ENCODE measurements at places on chromosomes 3 and 15.

DNA sequence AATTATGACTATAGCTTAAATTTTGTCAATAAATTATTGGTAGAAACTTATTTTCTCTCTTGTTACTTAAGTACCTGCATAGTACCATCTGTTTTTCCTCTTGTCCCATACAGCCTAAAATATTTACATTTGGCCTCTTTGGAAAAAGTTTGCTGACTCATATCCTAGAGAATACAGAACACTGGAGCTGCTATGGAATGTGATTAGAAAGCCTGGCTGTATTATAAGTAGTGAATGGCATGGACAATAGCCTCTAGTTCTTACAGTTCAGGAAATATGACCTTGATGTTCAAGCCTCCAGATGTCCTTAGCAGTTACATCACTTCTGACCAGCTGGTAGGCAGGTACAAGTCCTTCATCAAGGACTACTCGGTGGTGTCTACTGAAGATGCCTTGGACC lies 28.3 kb downstream of the ST8SIA2 start:
- no peak for DNase-seq

GRCh38 chr15:32651229-32651837 lies 9.8 kb downstream of the SCG5 start:
- DNase-seq: no peak

DNA sequence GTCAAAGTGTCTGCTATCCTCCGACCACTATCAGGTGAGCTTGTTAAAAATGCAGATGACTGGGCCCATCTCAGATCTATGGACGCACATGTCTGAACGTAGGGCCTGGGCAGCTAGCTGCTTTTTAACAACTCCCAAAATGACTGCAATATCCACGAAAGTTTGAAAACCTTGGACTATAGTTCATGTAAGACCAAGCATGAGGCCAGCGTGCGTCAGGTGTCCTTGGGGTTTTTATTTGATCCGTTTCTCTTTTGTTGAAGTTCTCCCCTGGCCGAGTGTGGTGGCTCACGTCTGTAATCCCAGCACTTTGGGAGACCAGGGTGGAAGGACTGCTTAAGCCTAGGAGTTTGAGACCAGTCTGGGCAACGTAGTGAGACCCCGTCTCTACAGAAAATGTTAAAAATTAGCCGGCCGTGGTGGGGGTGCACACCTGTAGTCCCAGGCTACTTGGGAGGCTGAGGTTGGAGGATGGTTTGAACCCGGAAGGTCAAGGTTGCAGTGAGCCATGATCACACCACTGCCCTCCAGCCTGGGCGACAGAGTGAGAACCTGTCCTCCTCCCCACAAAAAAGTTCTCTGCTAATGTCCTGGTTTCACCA lies 9.5 kb downstream of the SLC51A start:
- DNase-seq: no peak

GRCh38 chr3:41216993-41217392 lies 17.7 kb downstream of the CTNNB1 start:
- no peak for DNase-seq

- no peak for DNase-seq
Observed at GRCh38 chr3:38141952-38142273, 3.5 kb downstream of the MYD88 start.

DNA sequence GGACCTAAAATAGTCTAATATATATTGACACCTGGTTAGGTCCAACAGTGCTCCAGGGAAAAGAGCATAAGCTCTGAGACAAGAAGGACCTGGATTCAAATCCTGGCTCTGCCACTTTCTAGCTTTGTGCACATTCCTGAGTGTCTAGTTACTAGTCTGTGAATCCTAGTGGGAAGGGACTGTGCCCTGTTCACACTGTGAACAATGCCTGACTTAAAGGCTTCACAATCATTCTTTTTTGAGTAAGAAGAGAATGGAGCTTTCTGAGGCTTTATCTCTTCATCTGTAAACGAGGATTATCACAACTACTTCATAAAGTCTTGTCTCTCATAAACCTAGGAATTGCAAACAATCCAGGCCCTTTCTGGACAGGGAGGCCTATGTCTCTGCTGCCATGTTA lies 235.9 kb downstream of the SOX2 start:
- no peak for DNase-seq

- DNase-seq: peak; percentile 20
Observed at GRCh38 chr3:112984485-112984884, 6.3 kb upstream of the GTPBP8 start.

DNA sequence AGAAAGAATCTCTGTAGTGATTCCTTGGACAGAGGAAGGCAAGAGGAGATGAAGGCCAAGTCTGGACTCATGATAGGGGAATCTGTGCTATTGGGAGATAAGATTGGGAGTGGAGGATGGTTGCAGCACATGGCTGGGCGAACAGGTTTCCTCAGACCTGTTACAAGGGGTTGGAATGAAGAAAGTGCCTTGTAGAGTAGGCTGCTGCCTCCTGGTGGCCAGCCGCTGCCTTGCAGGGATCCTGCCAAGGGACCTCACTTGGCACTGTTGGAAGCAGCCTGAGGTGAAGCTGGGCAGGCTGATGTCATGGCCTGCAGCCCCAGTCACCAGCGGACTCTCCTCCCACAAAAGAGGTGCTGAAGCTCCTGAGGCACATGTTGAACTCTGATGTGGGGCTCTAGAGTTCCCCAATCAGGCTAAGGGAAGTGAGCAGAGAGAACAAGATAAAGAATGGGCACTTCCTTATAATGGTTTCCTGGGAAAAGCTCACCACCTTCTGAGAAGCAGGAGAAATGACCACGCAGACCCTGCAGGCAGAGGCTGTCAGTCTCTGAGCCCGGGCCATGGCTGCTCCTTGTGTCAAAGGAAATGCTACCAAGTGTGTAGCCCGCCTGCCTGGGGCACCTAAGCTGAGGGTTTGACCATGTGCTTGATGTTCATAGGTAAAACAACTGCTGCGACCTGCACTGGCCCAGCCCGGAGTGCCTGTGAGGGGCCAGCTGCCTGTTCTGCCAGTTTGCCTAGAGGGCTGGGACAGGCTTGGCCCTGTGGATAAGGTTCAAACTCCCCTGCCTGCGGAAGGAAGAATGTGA lies 1.6 kb upstream of the TEX264 start:
- peak; percentile 66 for DNase-seq

- DNase-seq: no peak
Observed at GRCh38 chr3:45574067-45574494, 20.5 kb upstream of the LIMD1 start.

DNA sequence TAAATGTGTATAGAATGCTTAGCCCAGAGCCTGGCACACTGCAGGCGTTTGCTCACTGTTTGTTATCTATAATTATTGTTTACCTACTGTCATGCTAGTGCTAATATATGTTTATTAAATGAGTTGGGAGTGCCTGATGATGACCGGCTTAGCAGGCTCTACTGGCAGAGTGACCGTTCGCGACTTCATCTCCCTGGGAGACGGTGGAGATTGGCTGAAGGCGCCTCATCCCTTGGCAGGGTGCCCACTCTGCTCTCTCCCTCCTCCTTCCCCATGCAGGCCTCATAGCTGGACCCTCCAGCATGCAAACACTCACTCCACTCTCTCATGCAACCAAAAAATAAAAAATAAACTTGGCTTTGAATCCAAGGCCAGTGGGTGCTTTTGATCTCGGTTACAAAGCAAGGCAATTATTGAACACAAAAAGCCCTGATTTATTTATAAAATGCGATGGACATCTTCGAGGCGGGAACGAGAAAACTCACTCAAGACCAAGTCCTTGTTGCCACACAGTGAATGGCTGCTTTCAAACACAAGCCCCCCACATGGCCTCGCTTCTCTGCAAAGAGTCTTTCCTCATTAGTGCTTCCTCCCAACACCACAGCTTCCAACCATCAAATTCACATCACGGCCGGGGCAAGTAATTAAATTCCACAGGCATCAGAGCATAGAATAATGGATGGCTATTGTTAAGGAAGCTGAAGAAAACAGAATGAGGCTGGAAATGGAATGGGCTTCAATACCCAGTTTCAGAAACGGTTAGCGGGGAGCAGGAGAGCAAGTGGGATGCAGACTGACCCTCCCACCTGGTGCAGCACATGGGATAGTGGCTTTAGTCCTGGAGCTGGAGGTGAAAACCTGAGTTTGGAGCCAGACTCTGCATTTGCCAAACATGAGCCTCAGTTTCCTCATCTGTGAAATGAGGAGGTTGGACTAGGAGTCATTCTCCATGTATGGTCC lies 135.7 kb upstream of the RAD18 start:
- no peak for DNase-seq

DNA sequence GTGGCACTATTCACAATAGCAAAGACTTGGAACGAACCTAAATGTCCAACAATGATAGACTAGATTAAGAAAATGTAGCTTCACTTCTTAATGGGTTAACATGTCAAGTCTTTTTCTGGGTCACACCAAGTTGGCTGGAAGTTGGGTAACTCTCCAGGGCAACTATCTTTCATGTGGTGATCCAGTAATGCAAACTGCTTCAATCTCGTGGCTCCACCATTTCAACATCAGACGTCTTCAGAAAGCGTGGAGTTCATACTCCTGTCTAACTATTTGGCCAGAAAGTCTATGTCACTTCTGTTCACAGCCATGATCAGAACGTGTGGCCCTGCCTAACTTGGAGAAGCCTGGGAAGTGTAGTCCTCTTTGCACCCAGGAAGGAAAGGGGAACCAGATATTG lies 32.2 kb downstream of the DUT start:
- no peak for DNase-seq
